Activated T-cell treated with anti-CD3 and anti-CD28 coated beads, Interleukin-2, amount 50 U/mL, for 48 hours (primary cell): ENCODE measurements at places on chromosomes 7 and 10.
A peak's percentile ranks its signal among the peaks of the same experiment; 100 is the strongest.

GRCh38 chr10:6823770-6824169, 243.7 kb upstream of the PRKCQ start:
- DNase-seq: no peak

DNA sequence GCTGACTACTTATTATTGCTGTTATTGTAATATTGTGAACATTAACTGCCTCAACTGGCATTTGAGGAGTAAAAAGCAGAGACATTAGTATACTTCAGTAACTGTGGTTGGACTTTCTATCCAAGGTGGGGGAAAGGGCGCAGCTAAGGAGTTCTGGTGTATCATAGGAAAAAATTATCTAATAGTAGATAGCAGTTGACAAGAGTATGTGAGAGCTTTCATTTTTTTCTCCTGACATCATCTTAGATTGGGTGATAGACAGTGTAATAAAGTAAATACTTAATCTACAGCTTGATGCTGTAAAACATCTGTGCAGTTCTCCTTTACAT, 68.9 kb downstream of the PHTF2 start:
- DNase-seq: no peak

GRCh38 chr10:80260295-80261243, 28.9 kb downstream of the MAT1A start:
- peak; percentile 62 for DNase-seq

- DNase-seq: no peak
These were observed 4.1 kb upstream of the PRSS1 start for GRCh38 chr7:142745091-142745635.

DNA sequence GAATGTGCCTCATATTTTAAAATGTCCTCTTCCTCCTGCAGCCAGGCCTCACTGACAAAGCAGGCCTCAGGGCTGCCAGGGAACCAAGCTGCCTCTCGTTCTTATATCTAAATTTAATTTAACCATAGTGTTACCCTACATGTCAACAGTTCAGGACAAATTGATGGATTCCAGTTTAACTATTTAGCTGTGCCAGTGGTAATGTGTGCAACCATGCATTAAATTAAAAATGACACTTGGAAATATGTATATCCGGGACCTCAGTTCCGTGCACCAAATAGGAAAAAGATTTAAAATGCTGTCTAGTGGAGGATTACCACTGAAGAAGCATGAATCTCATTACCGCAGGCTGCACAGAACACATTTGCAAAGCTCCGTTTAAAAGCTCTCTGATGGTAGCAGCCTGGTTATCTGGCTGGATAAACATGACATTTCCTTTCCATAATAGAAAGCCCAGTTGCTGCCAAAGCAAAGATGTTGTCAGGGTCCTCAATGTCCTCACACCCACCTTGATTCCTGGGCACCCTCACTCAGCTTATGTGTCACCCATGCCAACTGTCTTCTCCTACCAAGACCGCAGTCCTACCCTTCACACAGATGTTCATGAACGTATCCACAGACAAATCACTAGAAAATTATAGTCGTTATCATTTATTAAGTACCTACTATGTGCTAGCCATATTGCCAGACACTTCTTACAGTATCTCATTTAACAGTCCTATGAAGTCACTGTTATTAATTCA, 73.3 kb upstream of the FRMD4A start:
- no peak for DNase-seq

GRCh38 chr10:87651801-87652200, 7.9 kb upstream of the PAPSS2 start:
- DNase-seq: no peak

DNA sequence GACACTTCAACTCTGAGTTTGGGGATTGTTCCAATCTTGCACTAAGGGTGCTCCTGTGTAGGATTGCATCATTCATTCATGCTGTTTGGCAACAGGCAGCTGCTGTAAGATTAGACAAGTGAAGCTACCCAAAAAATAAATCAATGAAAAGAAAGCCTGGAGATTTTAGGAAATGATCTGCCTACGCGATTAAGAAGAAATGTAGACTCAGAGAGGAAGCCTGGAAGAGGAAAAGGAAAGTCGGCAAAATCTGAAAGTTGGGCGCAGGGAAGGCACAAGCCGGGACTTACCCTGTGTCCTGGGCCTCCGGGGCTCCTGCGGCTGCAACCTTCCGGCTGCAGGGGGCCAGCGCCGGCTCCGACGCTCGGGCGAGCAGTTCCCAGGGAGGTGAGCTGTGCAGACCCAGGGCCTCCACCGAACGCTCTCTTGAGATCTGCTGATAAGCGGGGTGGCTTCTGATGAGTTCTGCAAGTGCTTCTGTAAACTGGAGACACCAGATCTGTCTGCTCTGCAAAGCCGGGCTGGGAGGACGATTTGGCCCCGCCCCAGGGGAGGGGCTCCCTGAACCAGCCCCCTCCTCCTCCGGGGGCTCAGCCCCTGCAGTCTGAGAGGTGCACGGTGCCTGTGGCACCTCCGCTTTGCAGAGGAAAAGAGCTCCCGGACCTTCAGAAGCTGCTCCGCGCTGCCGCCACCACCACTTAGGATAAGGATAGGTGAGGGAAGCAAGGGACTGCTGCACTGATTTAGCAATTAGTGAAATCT, 17.4 kb downstream of the PSPH start:
- peak; percentile 75 for DNase-seq

GRCh38 chr10:88401671-88402347, 181.3 kb downstream of the RNLS start:
- no peak for DNase-seq

DNA sequence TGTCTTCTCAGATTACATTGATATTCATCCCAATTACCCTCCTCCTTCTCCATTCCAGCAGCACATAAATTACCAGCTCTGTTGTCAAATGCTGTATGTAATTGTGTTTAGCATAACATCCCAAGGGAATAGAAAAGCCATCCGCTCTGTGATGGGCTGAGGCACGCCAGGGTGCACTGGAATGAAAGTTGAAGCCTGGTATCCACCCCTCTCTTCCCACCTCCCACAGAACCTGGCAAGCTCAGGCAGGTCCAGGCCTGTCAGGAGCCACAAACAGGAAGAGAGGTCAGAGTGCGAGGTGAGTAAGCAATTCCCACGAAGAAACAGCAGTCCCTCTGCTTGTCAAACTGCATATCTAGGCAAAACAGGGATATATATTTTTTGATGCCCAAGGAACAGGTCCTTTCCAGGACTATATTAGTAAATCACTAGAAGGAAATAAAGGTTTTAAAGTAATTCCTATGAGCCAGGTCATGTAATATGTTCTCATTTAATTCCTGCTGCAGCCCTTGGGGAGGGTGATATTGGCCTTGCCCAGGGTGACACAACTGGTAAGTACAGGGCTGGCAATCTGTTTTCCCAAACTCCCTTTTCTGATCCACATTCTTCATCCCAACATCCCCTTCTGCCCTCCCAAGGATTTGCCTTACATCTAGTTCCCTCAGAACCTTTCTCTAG, 155.6 kb upstream of the GHITM start:
- DNase-seq: no peak

GRCh38 chr7:16817536-16817935, 12.7 kb upstream of the AGR2 start:
- DNase-seq: no peak

DNA sequence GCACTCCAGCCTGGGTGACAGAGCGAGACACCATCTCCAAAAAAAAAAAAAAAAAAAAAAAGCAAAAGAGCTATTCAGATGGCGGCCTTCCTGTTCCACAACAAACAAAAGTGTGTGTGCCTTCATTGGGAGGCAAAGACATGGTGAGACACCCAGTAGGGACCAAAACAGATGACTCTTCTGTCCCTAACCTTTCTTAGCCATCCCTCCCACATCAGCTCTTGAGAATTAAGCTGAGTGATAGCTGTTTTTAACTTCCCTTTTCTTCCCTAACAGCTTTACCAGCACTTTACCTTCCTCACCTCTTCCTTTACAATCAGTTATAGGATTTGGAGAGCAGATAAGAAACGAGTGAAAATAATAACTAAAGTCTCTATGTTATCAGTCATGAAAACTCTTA, 48.2 kb downstream of the ARMH3 start:
- no peak for DNase-seq

GRCh38 chr10:43160921-43161255, 22.6 kb downstream of the CSGALNACT2 start:
- DNase-seq: no peak

DNA sequence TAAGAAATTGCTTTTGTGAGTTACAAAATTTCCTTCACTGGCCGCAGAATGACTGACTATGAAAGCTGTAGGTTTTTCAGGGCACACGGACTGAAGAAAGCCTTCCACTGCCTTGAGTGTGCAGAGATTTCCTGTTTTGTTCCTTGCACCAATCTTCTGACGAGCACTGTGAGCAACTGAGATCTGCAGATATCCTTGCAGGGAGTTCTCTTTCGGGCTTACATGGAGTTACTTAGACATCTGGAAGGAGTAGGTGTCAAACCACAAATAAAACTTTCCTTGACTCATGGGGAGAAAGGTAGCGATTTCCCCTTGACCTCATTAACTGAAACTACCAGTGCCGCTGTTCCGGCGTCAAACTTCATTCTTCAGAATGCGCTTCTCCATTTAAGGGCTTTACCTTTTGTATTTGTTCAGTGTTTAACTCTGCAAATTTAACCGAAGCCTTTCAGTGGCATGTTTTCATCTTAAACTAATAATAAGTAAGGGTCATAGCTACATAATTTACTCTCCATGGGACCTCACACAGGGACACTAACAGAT, 1175.3 kb downstream of the GATA3 start:
- DNase-seq: no peak

DNA sequence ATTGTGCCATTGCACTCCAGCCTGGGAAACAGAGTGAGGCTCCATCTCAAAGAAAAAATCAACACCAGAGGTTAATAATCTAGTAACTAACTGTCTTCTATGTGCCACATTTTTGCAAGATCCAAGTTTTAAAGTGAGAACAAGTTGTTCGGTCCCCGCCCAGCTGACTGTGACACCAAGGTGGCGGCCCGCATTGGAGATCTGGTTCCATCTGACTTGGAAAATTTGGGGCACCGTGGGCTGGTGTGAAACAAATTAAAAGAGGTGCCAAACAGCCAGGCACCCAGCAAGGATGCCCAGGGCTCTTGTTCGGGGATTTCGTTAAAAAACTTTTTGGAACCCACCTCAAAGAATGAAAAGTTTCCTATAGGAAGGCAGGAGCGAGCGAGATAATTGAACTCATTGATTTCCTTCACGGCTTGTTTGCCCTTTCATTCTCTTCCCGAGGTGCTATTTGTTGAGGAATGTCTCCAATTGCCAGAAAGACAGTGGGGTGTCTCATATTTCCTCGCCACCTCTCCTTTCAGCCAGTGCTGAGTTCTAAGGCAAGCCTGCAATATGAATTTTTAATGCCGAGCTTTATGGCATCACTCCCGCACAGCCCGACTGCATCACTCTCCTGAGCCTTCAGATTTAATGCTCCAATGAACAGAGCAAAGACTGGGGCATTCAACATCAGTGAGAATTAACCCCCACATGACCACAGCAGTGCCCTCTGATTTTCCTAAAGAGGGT, 156.9 kb upstream of the SH2B2 start:
- DNase-seq: no peak

DNA sequence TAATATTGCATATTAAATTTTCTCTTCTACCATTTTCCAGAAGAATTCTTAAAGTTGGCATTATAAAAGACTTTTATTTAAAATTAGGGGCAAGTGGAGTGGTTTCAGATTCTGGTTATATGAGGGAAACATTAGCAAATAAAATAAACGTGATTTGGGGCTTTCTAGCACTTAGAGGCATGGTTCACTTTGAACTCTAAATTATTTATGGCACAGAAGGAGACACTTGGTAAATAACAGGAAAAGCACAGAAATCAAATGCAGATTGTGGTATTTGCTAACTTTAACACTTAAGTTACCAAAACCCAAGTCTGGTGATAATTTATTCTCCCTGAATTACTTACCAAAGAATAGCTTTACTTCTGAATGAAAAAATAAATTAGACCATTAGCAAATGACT, 134.5 kb upstream of the ETV1 start:
- DNase-seq: no peak

GRCh38 chr7:601595-602340, 82.1 kb upstream of the PDGFA start:
- DNase-seq: peak; percentile 95

DNA sequence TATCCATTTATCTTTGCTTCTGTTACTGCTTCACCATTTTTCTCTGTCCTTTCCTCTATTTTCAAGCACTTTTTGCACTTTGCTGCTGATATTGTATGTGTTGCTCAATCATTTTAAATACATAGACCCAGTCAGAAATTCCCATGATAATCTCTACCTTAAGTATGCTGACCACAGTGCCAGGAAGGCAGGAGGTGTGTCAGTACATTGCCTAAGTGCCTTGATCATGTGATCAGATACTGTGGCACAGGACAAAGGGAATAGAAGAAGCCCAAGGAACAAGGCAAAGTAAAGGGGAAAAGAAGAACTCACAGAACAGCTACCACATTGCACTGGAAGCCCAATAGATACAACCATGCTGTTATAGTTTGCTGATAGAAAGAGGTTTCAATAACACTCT, 53.7 kb upstream of the CD36 start:
- no peak for DNase-seq

DNA sequence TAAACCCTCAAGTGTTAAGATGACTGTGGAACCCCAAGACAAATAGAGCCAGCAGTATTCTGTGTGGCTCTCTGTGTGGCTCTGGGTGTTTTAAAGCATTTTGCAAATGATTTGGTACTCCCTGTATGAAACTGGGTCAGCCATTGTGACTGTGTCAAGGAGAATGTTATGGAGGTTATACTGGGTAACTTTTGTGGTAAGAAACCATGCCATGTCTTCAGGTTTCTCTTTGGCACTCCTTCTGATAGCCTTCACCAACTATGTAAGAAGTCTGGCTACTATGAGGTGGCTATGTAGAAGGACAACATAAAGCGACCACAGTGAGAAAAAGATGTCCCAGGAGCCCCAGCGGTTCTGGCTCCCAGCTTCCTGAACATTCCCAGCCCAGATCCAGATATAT, 226.6 kb upstream of the RHOBTB1 start:
- no peak for DNase-seq

GRCh38 chr7:112199035-112199655, 7.1 kb downstream of the DOCK4 start:
- no peak for DNase-seq

GRCh38 chr10:93334181-93334580, 148.0 kb downstream of the MYOF start:
- DNase-seq: no peak

DNA sequence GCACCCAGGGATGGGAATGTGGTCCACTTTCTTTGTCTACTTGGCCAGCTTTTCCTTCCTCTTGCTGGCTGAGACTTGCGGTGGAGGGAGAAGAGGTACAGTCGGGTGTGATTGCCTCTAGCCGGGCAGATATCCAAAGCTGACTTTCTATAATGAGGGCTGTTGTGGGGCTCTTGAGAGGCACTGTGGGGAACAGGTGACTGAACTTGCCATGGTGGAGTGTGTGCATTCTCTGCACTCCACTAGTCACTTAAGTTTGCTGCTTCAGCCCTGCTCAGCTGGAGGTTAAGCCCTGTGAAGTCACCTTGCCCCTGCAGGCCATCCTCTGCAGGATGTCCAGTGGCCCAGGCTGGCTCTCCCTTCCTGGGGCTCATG, 116.6 kb downstream of the AOAH start:
- DNase-seq: no peak

GRCh38 chr7:116582164-116582732, 57.4 kb downstream of the CAV1 start:
- DNase-seq: no peak

GRCh38 chr7:27532314-27532713, 130.4 kb downstream of the HIBADH start:
- no peak for DNase-seq
